ENCODE measurements at places on chromosomes 7 and 10.
A peak's percentile ranks its signal among the peaks of the same experiment; 100 is the strongest.

- H3K27me3 ChIP-seq: no peaks in the 10 kb centered on the region
- no peaks in the 10 kb centered on the region for H3K36me3 ChIP-seq
- no peak overlapping the region for H3K27ac ChIP-seq
- DNase-seq: no peak
- H3K4me3 ChIP-seq: no peak overlapping the region
Observed at GRCh38 chr7:13770305-13770704, 219.2 kb downstream of the ETV1 start.

- H3K4me3 ChIP-seq: no peak overlapping the region
- H3K4me1 ChIP-seq: no peaks in the 10 kb centered on the region
- no peak overlapping the region for H3K27ac ChIP-seq
- no peaks in the 10 kb centered on the region for H3K27me3 ChIP-seq
- H3K36me3 ChIP-seq: no peaks in the 10 kb centered on the region
- DNase-seq: no peak
Observed at GRCh38 chr7:31850066-31850465, 163.1 kb downstream of the PPP1R17 start.

- no peak overlapping the region for H3K4me3 ChIP-seq
- H3K4me1 ChIP-seq: no peaks in the 10 kb centered on the region
- H3K27me3 ChIP-seq: no peaks in the 10 kb centered on the region
- no peaks in the 10 kb centered on the region for H3K36me3 ChIP-seq
Observed at GRCh38 chr10:77179015-77179695, 458.5 kb downstream of the KCNMA1 start.

- DNase-seq: no peak
- no peak overlapping the region for H3K27ac ChIP-seq
- no peaks in the 10 kb centered on the region for H3K36me3 ChIP-seq
- no peak overlapping the region for H3K4me3 ChIP-seq
- no peaks in the 10 kb centered on the region for H3K4me1 ChIP-seq
- H3K27me3 ChIP-seq: peaks cover 13% of the 10 kb centered on the region
Observed at GRCh38 chr10:95423164-95424005, 132.6 kb upstream of the PDLIM1 start.

DNA sequence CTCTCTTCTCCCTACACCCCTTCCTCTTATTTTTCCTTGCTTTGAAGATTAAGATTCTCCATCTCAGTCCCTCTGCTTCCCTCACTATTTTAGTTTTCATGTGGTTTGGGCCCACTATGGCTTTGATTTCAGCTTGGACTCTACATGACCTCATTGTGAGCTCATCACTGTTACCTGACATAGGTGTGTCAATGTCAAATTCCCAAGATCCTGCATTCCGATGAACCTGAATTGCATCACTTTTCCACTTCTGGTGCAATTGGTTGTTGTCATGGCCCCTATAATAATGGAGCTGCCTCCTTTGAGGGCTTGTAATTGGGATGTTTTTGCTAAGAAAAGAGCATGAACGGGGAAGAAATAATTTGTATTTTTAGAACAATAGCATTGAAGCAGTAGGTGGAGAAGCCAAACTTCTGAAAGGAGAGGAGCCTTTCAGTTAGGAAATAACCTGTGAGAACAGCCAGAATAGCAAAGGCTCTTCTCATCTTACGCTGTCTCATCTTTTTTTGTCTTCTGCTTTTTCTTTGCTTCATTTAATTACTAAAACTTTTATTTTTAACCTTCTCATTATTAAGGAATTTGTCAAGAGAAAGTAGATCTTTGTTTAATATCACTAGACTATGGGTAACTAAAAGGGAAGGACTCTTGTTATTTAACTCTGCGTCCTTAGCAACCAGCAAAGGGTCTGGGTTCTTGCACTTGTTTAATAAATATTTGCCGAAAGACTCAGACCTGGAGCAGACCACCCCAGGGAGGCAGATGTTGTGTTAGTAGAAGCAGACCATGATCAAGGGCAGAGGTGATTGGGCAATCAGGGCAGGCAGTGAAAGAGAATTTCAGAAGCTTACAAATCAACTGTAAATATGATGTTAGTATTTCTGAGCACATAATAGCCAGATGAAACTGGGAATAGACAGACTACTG is 95.4 kb downstream of the TES start:
- peaks cover 13% of the 10 kb centered on the region for H3K27me3 ChIP-seq
- H3K4me3 ChIP-seq: no peak overlapping the region
- no peaks in the 10 kb centered on the region for H3K4me1 ChIP-seq
- H3K36me3 ChIP-seq: no peaks in the 10 kb centered on the region
- no peak for DNase-seq
- no peak overlapping the region for H3K27ac ChIP-seq

- no peak for DNase-seq
- no peaks in the 10 kb centered on the region for H3K4me1 ChIP-seq
- H3K36me3 ChIP-seq: no peaks in the 10 kb centered on the region
- no peak overlapping the region for H3K4me3 ChIP-seq
Observed at GRCh38 chr10:67492317-67493019, 203.5 kb downstream of the CTNNA3 start.

DNA sequence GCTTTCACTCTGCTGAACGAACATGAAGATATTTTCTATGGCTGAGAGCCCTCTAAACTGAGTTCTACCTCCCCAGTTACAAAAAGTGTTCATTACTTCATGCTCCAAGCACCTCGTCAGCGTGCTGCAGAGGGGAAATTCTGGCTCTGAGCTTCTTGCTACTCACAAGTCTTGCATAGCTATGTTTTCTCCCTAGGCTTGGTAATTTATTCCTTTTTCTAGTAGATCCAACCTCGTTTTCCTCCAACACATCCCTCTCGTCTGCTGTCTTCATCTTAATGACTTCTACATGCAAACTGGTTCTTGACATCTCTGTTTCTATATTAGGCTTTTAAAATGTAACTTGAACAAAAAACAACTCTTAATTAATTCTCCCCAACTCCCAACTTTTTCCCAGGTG is 1034.5 kb downstream of the REEP3 start:
- H3K36me3 ChIP-seq: no peaks in the 10 kb centered on the region
- no peaks in the 10 kb centered on the region for H3K4me1 ChIP-seq
- no peak overlapping the region for H3K27ac ChIP-seq
- no peaks in the 10 kb centered on the region for H3K27me3 ChIP-seq
- no peak overlapping the region for H3K4me3 ChIP-seq

DNA sequence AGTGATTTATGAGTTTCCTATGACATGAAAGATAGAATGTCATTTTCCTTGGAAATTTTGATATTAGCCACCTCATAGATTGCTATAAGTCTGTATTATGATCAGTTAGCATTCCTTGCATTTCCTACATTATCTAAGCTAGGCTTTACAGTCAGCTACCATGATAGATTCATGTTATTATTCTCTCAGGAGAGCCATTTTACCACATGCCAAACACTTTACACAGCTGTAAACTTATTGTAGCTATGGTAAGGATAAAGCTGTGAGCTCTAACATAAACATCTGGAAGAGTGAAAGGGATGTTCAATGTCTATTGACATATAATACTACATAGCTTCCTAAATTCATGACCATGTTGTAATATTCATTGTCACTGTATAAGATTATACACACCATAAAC is 608.0 kb downstream of the PHTF2 start:
- H3K36me3 ChIP-seq: no peaks in the 10 kb centered on the region
- no peak for DNase-seq
- H3K27ac ChIP-seq: no peak overlapping the region
- no peak overlapping the region for H3K4me3 ChIP-seq
- no peaks in the 10 kb centered on the region for H3K27me3 ChIP-seq

DNA sequence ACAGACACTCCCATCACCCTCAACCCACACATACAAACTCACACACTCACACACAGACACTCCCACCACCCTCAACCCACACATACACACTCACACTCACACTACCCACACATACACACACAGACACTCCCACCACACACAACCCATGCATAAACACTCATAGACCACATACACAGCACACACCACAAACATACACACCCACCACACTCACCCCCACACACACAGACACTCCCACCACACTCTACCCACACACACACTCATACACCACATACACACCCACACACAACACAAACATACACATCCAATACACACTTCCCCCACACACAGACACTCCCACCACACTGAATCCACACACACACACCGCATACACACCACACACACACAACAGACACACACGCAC is 521.2 kb downstream of the TCERG1L start:
- no peaks in the 10 kb centered on the region for H3K27me3 ChIP-seq
- H3K4me3 ChIP-seq: no peak overlapping the region
- no peaks in the 10 kb centered on the region for H3K4me1 ChIP-seq
- H3K36me3 ChIP-seq: no peaks in the 10 kb centered on the region
- H3K27ac ChIP-seq: no peak overlapping the region
- no peak for DNase-seq

GRCh38 chr10:119445311-119445934 is 97.1 kb downstream of the RGS10 start:
- peaks cover 7% of the 10 kb centered on the region for H3K4me1 ChIP-seq
- H3K27ac ChIP-seq: no peak overlapping the region
- H3K4me3 ChIP-seq: no peak overlapping the region

- peak overlapping the region; percentile 82 for H3K4me3 ChIP-seq
- H3K36me3 ChIP-seq: peaks cover 17% of the 10 kb centered on the region
- DNase-seq: no peak
- peaks cover 48% of the 10 kb centered on the region for H3K27me3 ChIP-seq
Observed at GRCh38 chr10:92238586-92239098, 52.2 kb downstream of the CPEB3 start.

DNA sequence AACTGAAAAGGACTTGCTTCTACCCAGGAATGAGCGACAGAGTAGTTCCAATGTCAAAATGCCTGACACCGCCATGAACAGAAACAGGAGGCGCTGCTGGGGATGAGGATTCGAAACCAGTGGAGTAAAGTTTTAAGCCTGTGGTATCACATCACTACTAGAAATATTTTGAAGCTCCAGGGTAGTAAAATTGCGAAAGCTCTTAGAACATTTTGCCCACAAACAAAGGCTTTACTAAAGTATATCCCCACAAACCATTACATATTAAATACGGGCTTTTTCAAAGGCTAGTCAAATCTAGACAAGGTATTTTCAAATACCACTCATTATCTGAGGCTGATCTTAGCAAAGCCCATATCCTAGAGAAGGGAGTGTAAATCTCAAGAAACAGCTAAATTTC is 2.4 kb downstream of the PRDX3 start:
- no peaks in the 10 kb centered on the region for H3K27me3 ChIP-seq
- peaks cover 40% of the 10 kb centered on the region for H3K36me3 ChIP-seq
- peaks cover 28% of the 10 kb centered on the region for H3K4me1 ChIP-seq
- DNase-seq: peak; percentile 27
- H3K4me3 ChIP-seq: peak overlapping the region; percentile 67

DNA sequence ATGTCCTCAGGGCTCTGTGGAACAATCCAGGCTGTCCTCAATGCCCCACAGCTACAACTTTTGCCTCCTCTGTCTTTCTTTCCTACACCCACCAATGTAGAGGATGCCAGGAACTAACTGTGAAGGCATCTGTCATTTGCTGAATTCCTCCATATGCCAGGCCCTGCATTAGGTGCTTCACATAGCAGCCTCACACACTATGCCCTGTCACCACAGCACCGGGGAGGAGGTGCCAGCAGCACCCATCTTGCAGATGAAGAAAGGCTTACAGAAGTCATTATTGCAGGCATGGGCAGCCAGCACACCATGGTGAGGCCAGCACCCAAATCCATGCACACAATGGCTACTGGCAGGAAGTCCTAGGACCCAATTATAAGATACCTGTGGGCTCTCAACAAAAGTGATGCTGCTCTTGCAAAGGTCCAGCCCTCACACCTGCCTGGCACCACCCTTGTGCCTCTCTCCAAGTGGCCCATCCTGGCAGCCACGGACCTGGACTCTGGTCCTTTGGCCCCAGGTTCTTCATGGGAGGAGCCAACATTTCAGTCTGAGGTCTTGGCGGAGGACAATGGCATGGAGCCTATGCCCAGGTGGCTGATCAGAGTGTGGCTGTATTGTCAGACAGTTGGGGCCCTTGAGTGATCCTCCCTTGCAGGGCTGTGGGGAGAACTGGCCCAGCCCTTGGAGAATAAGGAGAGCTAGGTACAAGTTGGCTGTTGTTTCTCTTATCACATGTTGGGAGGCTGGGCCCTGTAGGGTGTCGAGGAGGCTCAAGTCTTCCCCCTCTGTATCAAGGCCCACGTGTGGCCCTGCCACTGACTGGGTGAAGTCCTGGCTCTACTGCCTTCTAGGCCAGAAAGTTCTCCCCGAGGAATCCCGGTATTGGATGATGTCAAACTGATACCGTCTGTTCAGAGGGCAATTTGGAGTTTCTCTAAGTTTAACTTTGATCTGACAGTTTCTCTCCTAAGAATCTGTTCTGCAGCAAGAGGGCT is 14.4 kb upstream of the MYL7 start:
- no peak overlapping the region for H3K27ac ChIP-seq
- no peak for DNase-seq
- no peaks in the 10 kb centered on the region for H3K36me3 ChIP-seq
- no peaks in the 10 kb centered on the region for H3K27me3 ChIP-seq
- H3K4me1 ChIP-seq: no peaks in the 10 kb centered on the region

- H3K27ac ChIP-seq: no peak overlapping the region
- H3K4me3 ChIP-seq: no peak overlapping the region
- H3K36me3 ChIP-seq: no peaks in the 10 kb centered on the region
- no peaks in the 10 kb centered on the region for H3K4me1 ChIP-seq
- no peaks in the 10 kb centered on the region for H3K27me3 ChIP-seq
Observed at GRCh38 chr7:81439591-81439990, 330.3 kb downstream of the HGF start.

GRCh38 chr10:125472010-125472607 is 210.9 kb downstream of the TEX36 start:
- H3K36me3 ChIP-seq: no peaks in the 10 kb centered on the region
- peaks cover 4% of the 10 kb centered on the region for H3K4me1 ChIP-seq
- no peak for DNase-seq
- no peak overlapping the region for H3K4me3 ChIP-seq
- H3K27me3 ChIP-seq: no peaks in the 10 kb centered on the region

GRCh38 chr7:81231301-81231838 is 312.5 kb upstream of the SEMA3C start:
- no peak overlapping the region for H3K27ac ChIP-seq
- no peaks in the 10 kb centered on the region for H3K36me3 ChIP-seq
- H3K4me3 ChIP-seq: no peak overlapping the region
- H3K27me3 ChIP-seq: no peaks in the 10 kb centered on the region
- no peaks in the 10 kb centered on the region for H3K4me1 ChIP-seq

DNA sequence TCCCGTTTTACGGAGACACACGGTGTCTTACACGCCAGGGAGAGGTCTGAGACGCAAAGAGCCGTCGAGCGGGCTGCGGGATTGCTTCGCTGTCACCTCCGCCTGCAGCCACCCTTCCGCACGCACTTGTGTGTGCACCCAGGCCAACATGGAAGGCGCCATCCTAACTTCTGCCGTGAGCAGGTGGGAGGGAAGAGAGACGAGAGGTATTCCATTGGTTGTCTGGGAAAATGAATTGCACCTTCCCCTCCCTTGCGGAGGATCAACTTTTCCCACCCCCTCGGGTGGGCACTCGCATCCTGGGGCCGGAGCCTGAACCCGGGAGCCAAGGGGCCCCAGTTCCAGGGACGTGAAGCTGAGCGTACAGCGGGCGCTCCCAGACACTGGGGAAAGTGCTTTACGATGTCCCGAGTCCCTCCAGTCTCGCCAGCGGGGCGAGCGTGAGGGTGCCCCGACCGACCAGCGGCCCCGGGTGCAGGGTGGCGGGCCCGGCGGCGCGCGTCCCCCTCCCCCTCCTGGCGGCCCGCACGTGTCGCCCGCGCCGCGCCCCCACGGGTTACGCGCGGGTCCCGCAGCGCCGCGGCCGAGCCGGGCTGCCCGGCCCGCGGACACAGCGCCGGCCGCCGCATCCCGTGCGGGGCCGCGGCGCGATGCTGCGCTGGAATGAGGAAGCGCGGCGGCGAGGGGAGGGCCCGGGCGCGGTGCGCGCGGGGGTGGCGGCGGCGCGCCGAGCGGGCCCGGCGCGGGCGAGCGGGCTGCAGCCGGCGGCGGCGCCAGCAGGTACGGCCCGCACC is 984 bp upstream of the IKZF1 start:
- DNase-seq: no peak
- H3K4me3 ChIP-seq: peak overlapping the region; percentile 75
- peaks cover 41% of the 10 kb centered on the region for H3K36me3 ChIP-seq
- H3K4me1 ChIP-seq: peaks cover 31% of the 10 kb centered on the region
